ENCODE measurements at places on chromosomes 7 and 10.

- no peak for DNase-seq
Observed at GRCh38 chr7:104933521-104933988, 80.5 kb upstream of the KMT2E start.

- no peak for DNase-seq
Observed at GRCh38 chr10:70090013-70090412, 37.4 kb downstream of the MACROH2A2 start.

GRCh38 chr7:51029131-51029530 lies 246.4 kb upstream of the GRB10 start:
- no peak for DNase-seq

DNA sequence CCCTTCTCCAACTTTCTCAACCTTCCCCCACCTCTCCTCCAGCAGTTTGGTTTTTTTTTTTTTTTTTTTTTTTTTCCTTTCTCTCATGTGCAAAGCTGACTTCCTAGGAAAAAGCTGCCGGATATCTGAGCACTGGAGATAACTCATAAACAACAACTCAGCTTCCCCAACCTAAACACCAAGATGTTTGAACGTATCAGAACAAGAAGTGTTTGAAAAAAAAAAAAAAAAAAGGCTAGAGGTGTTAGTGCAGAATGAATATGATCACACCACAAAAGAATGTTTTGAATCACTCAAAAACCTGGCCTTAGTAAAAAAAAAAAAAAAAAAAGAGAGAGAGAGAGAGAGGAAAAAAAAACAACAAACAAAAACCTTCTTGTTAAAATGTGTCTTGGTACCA lies 11.2 kb downstream of the GATA3 start:
- no peak for DNase-seq

DNA sequence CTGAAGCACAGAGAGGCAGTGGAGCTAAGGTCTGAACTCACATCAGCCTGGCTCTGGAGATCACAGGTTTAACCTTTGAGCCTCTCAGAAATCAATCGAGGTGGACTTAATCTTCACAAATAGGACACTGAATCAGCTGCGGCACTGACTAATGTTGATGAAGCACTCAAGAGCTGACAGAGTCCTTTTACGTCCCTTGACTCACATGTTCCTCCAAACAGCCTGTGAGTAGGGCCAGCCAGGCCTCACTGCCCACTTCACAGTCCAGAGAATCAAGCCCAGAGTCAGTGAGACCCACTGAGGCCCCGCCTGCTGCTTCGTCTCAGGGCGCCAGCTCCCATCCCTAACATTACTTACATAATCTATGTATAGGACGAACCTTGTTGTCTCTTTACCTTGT lies 63.1 kb downstream of the TNS3 start:
- DNase-seq = no peak

DNA sequence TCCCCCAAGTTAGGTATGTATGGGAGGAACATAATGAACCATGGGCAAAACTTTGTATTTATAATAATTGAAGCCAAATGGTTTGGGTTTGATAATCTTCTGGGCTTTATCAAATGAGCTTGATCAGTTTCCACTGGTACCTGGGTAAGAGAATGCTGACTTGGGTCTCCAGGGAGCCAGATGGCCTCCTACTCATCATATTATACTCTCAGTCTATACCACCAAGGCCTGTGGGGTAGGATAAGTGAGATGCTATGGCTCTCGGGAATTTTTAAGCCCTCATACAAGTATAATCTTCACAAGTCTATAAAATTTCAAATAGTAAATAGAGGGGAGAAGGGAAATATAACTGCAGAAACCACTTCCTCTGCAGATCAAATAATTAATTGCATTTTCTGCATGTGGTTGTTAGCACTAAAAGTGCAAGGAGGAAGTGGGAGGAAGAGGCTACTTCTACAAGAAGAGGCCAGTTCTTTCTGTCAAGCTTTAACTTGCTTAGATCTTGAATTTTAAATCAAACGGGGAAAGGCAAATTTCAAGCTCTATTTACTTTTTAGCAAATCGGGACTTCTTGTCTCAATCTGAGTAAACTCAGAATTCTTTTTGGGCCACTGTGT lies 349.0 kb downstream of the SORCS1 start:
- DNase-seq = no peak

- DNase-seq = no peak
Observed at GRCh38 chr10:10520491-10521385, 496.9 kb upstream of the CELF2 start.

All from SK-MEL-5 (cell line).